ENCODE measurements at places on chromosomes 5 and 9.

- no peak for DNase-seq
Observed at GRCh38 chr5:4866817-4867216, 273.3 kb upstream of the ADAMTS16 start.

DNA sequence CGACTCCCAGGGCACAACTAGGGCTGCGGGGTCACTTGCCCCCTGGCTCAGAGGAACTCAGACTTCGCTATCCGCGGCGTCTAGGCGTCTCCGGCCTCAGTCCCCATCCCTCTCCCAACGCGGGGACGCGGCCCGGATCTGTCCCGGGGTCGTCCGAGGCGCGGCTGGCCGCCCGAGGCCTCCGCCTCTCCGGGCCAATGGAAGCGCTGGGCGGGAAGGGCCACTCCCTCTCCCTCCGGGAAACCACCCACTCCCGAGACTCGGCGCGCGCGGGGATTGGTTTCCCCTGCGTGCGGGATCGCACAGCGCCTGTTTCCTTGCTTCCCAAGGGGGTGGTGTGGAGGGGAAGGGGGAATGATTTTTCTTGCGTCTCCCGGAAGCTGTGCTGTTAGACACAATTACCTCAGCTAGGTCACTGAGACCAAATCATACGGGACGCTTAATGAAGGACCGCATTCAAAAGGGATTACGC, 38.3 kb downstream of the NR2F1 start:
- DNase-seq: no peak

DNA sequence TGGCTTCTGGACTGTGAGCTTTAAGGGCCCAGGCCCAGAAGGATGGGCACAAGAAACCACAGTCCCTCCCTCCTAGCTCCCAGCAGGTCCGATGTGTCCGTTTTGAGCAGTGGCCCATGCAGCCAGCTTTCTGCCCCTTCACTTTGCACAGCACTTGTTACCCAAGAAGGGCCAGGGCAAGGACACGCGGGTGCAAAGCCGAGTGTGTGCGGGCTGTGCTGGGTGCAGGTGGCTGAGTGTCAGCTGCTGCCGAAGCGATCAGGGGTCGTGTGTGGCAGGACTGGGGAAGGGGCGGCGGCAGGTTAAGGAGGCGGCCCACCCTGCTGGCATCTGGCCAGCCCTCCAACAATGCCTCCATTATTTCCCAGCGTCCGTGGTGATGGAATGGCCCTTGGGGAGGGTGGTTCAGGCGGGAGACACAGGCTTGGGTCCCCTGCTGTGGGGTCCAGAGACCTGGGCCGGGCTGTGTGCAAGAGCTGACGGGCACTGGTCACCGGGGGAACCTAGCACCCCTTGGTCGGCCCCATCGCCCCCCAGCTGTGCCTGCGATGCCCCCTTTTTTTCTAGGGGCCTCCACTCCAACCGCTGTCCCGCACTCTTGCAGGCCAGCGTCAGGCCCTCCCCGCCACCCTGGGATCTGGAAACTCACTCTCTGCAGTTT, 653 bp downstream of the LHX3 start:
- no peak for DNase-seq

- no peak for DNase-seq
Observed at GRCh38 chr5:93246090-93246855, 334.7 kb downstream of the NR2F1-AS1 start.

- no peak for DNase-seq
Observed at GRCh38 chr5:132526290-132526973, 16.9 kb downstream of the IL5 start.

GRCh38 chr9:7561527-7562080, 238.0 kb downstream of the DMAC1 start:
- no peak for DNase-seq

DNA sequence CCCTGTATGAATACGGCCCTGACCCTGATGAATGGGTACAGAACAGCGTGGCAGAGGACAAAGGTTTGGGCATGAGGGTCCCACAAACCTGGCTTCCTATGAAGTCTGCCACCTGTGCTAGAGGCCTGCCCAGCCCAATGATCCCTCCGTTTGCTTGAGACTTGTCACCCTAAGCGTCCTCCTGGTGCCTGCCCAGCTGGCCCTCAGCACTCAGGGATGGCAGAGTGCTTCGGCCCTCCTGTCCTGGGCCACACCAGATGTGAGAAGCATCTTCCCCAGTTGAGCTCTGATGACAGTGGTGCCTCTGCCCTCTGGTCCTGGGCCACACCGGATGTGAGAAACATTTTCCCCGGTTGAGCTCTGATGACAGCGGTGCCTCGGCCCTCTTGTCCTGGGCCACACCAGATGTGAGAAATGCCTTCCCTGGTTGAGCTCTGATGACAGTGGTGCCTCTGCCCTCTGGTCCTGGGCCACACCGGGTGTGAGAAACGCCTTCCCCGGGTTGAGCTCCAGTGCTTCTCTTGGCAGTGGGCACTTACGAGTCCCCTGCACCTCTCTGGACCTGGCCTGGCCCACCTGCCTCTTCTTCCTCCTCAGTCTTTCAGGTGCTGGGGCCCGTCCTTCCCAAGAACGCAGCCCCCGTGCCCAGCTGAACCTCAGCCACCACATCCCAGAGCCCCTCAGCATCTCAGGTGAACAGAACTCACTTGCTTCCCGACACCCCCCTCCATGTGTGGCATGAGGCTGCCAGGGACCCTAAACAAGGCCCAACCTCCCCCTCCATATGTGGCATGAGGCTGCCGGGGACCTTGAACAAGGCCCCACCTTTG, 253.1 kb upstream of the IRX1 start:
- no peak for DNase-seq

DNA sequence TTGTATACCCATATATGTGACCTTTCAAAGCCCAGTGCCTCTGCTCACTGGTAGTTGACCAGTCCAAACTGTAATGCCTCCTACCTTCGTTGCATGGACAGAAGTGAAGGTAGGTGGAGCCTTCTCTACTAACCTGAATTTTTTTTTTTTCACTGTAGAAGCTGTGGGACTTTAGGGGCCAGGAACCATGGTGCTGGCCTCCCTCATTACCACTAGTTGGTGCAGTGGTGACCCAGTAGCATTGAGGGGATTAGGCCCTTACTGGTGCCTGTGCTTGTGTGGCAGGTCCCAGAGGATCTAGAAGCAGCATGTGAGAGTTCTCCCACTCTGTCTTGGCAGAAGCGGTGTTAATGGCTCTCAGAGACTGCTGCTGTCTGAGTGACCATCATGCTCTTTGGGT, 2.3 kb downstream of the RALGPS1 start:
- no peak for DNase-seq

DNA sequence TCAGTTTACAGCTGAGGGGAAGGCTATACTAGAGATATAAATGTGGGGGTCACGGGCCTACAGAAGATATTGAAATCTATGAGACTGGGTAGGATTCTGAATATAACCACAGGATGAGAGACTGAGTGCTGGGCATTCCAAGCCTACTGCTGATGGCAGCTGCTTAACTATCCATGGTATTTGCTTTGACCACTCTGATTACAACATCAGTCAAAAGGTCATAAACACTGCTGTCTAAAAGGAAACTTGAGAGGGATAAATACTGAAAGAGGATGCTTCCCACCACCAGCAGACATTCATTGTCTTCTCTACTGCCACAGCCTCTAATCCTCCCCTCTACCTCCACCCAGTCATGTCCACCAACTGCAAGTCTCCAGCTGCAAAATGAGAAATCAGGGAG, 3.8 kb downstream of the ZNF622 start:
- DNase-seq: no peak

- DNase-seq: no peak
Observed at GRCh38 chr5:173778784-173779304, 109.3 kb upstream of the CPEB4 start.

GRCh38 chr5:67350618-67351201, 154.1 kb upstream of the CD180 start:
- no peak for DNase-seq

GRCh38 chr5:666816-667498, 26.2 kb downstream of the TPPP start:
- DNase-seq: no peak

DNA sequence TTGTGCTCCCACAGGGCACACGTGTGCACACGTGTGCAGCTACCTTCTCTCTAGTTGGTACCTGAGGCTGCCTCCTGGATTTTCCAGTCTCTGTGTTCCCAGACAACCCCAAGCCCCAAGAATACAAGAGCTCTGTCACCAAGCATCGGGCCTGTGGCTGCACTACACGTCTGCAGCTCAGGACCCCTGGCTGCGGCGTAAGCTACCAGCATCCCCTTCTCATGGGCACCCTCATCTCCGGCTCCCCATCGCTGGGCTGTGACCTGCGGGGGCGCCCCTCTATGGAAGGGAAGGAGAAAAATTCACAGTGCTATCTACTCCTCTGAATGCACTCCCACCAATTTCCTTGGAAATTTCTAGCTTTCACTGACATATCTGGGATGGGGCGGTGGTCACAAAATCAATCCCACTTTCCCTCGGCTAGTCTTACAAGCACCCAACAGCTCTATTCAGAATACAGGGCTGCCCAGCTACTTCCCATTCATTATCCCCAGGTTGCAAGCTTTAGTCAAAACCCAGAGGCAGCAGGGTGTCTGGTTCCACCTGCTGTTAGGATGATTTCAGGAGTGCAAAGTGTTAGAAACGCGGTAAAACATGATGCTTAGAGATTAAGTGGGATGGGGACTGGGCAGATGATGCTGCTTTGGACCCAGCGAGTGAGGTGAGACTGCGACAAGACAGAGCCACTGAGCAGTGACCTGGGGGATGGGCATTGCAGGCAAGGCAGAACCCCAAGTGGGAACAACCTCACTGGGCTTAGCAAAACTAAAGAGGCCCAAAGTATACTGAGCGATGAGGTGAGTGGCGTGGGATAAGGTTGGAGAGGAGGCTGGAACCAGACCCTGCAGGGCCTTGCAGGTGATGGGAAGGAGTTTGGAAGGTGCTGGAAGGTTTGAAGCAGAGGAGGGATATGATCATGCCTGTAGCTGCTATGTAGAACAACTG, 121.7 kb downstream of the KCNIP1 start:
- no peak for DNase-seq

DNA sequence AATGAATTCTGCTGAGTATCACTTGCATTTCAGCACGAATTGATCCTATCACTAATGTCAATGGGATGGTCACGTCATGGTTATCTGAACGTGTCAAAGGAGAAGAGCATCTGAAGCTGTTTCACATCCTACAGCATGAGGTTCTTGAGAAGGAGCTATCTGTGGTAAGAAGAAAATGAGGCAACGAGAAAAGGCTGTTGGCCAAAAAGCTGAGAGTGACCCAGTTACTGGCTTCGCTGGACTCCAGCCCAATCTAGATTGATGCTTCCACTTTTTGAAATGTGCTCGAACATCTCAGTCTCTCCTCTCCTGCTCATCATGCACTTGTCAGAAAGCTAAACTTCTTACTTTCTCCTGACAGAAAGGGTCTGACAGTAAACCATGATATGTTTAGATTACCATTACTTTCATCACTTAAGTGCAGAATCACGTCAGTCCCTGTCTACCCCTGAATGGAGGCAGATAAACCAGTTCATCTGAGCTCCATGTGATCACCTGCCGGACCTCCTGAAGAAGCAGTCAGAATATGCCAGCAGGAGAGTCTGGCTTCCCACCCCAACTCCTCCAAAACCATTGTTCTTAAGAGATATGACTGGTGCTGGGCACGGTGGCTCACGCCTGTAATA, 22.5 kb downstream of the MGAT1 start:
- DNase-seq: no peak

DNA sequence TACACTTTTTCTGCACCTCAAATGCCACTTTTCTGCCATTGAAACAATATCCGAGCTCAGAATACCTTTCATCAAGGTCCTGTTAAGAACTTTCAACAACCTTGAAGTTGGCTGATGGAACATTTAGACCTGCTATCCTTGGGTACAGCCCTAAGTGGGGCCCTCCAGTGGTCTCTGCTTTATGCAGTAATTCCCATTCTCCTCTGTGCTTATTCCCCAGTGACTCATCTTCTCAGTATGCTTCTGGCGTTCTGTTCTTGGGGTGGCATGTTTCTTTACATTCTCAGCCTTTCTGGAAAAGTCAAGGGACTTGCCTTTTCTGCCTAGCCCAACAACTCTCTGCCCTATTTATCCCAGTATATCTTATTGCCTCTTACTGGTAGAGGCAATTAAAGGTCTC, 7.1 kb downstream of the ANP32B start:
- no peak for DNase-seq

GRCh38 chr5:139821806-139822552, 26.4 kb downstream of the PSD2 start:
- DNase-seq: no peak

DNA sequence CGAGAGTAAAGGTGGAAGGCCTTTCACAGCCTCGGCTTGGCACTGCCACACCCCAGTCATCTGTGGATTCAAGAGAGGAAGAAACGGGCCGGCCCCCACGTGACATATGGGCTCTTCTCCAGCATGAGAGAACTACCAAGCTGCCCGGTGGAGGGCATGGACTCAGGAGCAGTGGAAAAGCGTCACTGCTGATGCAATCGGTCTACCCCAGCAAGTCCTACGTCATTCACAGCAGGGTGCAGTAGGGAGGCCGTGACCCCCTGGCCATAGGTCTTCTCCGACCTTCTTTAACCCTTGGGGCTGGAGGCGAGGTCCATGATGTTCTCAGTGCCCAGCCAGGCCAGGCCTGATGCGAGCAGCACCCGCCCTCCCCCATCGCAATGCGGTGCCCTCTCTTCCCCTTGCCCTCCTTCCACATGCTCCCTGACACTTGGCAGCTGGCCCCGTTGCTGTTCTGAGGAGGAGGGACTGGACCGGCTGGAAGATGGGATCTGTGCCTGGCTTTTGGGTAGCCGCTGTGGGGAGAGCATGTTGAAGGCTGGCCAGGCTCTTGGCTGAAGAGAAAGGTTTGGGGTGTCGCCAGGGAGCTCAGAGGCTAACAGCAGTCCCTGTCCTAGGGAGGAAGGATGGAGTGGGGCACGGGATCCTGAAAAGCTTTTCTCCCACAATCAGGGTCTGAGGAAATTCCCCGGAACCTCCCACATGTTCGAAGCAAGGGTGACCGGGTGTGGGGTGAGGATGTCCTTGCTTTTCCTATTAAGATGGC, 89.8 kb downstream of the LIFR start:
- no peak for DNase-seq

GRCh38 chr9:87350915-87351314, 146.8 kb upstream of the DAPK1 start:
- no peak for DNase-seq
